HEK293T (cell line): ENCODE measurements at places on chromosomes 3 and 15.

DNA sequence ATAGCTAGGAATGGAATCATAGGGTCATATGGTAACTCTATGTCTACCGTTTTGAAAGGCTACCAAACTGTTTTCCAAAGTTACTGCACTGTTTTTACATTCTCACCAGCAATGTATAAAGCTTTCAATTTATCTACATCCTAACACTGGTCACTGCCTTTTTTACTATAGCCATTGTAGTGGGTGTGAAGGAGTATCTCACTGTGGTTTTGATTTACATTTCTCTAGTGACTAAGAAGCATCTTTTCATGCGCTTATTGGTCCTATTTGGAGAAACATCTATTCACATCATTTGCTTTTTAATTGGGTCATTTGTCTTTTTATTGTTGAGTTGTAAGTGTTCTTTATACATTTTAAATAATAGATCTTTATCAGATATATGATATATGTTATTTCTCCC is 53.3 kb downstream of the PIK3R4 start:
- no peak for DNase-seq

- no peak for DNase-seq
Observed at GRCh38 chr3:55440104-55440708, 46.9 kb downstream of the WNT5A start.

- no peak for DNase-seq
Observed at GRCh38 chr15:100913961-100914360, 5.2 kb upstream of the LRRK1 start.

- no peak for DNase-seq
Observed at GRCh38 chr3:60282866-60283265, 968.4 kb downstream of the FHIT start.

GRCh38 chr15:62756326-62756994 is 286.1 kb upstream of the TPM1 start:
- DNase-seq, result no peak

DNA sequence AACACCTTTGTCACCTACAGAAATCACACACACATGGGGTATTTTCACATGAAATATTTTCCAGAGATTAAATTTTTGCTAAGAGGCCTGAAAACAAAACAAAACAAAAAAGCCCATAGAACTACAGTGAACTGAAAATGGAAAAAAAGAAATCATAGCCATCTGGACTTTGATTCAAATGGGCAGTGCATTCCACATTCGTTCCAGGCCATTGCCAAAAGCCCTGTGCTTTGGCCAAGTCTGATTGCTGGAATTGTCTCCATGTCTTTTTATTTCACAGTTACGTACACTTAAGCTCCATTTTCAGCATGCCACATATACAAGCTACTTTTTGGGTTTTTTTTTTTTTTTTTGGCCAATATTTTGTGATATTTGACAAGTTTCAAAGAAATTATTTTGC is 47.1 kb downstream of the TFG start:
- DNase-seq, result no peak

- no peak for DNase-seq
Observed at GRCh38 chr3:183879243-183879642, 5.4 kb downstream of the PARL start.

DNA sequence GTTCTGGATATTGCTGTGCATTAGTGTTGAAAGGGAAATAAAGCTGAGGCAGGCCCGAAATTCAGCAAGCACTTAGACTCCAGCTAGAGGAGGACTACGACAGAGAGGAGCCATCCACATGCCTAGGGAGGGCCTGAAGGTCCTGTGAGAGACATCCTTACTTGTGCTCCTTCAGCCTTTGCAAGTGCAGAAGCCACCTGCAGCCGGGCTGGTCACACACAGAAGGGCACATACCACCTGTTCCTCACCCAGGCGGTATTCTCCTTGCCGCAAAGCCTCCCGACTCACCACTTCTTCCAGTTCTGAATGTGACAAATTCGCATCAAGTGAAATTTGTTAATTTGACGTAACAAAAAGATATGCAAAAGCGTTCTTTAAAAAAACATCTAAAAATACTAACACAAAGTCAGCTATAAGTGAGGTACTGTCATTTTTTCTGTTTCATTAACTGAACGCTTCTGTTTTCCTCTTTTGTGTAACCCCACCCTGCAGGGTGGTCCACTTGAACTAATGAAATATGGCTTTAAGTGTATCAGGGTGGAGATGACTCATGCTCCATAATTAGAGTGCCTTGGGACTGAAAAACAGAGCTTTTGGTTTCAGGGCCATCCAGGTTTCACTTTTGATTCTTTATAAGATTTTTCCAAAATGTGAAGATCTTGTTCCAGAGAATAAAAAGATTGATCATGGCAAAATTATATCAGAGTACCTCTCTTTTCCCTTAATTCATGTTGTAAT is 467.9 kb upstream of the ATP11B start:
- no peak for DNase-seq

- no peak for DNase-seq
Observed at GRCh38 chr3:24043168-24043567, 98.1 kb downstream of the NR1D2 start.

- peak; percentile 72 for DNase-seq
Observed at GRCh38 chr3:177345049-177345972, 148.0 kb upstream of the TBL1XR1 start.

DNA sequence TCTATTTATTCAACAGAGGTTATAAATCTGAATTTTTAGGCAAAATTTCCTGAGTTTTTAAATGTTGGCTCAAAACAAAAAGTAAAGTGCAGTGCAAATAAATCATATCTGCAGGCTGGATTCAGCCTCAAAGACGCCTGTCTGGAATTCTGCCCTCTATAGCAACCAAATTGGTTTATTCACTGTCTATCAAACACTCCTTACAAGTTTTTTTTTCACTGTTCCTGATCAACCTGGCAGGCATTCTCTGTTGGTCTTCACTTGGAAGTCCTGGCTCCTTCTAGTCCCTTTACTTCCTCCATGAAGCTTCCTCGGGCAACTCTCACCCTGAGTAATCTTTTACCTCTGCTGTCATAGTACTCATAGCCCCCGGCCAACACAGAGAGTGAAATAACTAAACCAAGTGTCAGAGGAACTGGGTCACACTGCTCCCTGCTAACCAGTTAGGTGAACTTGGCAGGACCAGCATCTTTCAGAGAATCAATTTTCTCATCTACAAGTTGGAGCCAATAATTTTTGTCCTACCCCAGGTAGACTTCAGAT is 36.8 kb upstream of the TIPARP start:
- no peak for DNase-seq

- no peak for DNase-seq
Observed at GRCh38 chr3:159080821-159081220, 279.0 kb downstream of the MFSD1 start.

- DNase-seq, result no peak
Observed at GRCh38 chr3:12907729-12908128, 66.4 kb upstream of the RPL32 start.

DNA sequence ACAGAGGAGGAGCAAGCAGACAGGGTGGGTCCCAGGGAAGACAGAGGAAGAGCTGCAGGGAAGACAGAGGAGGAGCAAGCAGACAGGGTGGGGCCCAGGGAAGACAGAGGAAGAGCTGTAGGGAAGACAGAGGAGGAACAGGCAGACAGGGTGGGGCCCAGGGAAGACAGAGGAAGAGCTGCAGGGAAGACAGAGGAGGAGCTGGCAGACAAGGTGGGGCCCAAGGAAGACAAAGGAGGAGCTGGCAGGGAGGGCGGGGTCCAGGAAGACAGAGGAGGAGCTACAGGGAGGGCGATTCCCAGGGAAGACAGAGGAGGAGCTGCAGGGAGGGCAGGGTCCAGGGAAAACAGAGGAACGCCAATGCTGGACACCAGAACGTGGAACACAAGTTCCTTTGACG is 66.5 kb downstream of the PLXNA1 start:
- no peak for DNase-seq

DNA sequence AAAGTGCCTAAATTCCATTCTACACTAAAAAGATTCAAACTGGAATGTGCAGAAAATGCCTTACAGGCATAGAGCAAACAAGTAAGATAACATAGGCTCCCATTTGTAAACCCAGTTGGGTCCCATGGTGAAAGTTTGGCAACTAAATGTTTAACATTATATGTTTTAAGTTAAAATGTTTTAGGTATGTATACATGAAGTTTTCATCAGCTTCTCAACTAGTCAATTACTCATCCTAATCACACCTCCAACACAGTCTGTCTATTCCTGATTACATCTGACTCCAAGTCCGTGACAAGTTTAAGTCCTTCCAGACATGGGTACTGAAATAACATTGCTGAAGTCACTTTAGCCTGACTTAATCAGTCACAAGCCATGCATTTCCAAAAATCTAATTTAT is 25.0 kb downstream of the MYLK start:
- no peak for DNase-seq

DNA sequence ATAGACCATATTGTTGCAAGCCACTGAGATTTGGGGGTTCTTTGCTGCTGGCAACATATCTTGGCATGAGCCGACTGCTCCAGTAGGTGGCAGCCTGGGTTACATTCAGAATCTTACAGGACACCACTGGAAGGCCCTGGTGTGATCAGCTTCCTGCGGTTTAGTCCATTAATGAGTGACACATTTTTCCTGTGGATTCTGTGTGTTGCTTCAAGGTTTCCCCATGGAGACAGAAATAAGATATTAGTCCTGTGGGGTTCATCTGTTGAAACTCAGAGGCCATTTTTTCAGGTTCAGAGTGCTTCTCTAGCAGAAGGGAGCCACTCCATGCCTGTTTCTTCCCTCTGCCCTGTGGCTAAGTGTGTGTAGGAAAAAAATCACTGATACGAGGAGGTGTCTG is 116.2 kb downstream of the MFSD1 start:
- DNase-seq, result peak; percentile 52

DNA sequence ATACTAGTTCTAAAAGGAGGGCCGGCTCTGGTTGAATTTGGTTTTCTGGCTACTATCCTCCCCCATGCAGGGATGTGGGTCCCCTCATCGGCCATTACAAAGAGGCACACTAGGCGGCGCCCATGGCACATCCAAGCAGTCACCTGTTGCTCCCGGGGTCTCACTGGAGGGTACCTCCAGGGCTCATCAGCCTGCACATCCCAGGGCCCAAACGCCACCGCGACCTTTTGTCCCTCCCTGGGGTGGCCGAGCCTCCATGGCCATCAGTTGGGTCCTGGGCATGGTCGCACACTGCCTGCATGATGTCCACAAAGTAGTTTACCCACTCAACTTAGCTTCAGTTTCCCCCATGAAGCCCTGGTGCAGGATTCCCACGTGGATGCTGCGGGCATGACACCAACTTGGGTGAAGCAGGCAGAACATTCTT is 28.3 kb downstream of the IDH3A start:
- peak; percentile 79 for DNase-seq
